ENCODE measurements at places on chromosomes 4 and X. TPM values are rescaled to one million over a fixed set of nuclear protein-coding genes. Genes with fewer than 3 reads are reported as not detected.

NWD2 gene
- not detected for total RNA-seq

STAP1 gene
- total RNA-seq, result not detected

NSG1 gene
- 2.7 TPM for total RNA-seq

LONRF3 gene
- not detected for total RNA-seq

SSX2 gene
- 0.88 TPM for total RNA-seq

GRCh38 chr4:2798399-2799223 is 5.7 kb downstream of the SH3BP2 start:
- DNase-seq, result no peak

- DNase-seq, result no peak
Observed at GRCh38 chr4:61666244-61666643, 466.1 kb downstream of the ADGRL3 start.

DNA sequence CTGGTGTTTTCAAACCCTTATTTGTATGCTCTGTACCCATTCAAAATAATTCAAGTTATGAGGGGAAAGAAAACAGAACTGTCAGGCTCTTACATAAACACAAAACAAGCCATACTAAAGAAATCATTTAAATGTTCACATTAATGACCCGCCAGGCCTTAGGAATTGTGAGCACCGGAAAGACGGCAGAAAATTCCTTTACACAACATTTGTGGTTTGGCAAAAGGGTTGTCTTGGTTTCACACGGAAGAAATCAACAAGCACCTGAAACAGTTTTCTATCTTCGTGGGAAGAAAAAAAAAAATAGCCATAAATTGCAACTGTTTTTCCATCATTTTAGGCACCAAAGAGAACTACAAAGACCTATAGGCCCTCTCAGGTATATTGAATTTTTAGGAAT is 188.5 kb upstream of the FTHL17 start:
- no peak for DNase-seq

- DNase-seq, result no peak
Observed at GRCh38 chr4:59759082-59759825, 1440.9 kb upstream of the ADGRL3 start.

DNA sequence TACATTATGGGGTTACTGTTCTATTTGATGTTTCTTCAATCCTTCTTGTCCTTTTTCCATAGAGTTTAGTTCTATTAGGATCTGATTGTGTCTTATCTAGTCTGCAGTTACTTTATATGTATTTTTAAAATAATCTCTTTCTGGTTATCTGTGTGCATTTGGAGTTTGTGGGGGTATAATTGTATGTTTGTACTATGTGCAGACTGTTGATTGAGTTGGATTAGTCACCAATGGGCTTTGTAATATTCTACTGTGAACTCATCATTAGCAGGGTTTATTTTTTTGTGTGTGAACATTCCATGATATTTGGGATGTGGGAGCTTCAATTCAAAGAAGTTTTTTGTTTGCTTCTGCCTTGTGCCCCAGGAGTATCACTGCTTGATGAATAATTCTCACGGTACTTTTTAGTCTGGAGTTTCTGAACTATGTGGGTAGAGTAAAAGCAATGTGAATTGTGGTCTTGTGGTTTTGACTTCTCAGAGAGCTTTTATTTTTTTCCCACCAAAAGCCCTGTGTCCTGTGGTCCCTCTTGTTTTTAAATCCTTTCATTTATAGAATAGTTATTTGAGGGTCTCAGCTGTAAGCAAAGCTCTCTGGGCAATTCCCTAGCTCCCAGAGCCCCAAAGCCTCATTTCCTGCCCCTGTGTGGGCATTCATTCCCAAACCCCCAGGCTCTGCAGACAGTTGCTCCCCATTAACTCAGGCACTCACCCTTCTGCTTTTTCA is 127.8 kb downstream of the PHKA2 start:
- no peak for DNase-seq

GRCh38 chrX:28998609-28999135 is 411.4 kb downstream of the IL1RAPL1 start:
- DNase-seq, result no peak

GRCh38 chr4:145083891-145084605 is 13.9 kb downstream of the ANAPC10 start:
- no peak for DNase-seq

GRCh38 chr4:38925492-38926413 is 58.1 kb downstream of the FAM114A1 start:
- no peak for DNase-seq

DNA sequence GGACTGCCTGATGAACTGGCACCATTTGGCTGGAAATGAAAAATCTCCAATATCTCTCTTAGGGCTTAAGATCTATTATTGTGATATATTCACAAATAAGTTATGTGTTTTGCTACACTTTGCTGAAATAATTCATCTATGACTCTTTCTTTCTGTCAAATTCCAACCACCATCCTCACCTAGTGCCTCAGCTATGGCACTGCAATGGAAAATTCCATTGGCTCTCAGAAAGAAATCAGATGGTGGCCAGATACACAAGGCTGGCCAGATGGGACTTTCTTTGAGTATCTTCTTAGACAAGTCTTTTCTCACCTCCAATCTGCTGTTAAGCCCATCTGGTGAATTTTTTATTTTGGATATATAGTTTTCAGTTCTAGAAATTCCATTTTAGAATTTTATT is 28.0 kb downstream of the NAT8L start:
- no peak for DNase-seq

GRCh38 chr4:142164767-142165500 is 528.6 kb downstream of the IL15 start:
- no peak for DNase-seq

GRCh38 chrX:2183193-2183725 is 317.5 kb downstream of the DHRSX start:
- DNase-seq, result no peak

- DNase-seq, result no peak
Observed at GRCh38 chr4:47830265-47831025, 7.4 kb downstream of the CORIN start.

GRCh38 chr4:143336781-143337599 is at the start of gene GAB1:
Gene GAB1 (plus strand): TSS chr4:143336876. CDS start chr4:143337189, 313 bp downstream.
- DNase-seq, result peak; percentile 86

DNA sequence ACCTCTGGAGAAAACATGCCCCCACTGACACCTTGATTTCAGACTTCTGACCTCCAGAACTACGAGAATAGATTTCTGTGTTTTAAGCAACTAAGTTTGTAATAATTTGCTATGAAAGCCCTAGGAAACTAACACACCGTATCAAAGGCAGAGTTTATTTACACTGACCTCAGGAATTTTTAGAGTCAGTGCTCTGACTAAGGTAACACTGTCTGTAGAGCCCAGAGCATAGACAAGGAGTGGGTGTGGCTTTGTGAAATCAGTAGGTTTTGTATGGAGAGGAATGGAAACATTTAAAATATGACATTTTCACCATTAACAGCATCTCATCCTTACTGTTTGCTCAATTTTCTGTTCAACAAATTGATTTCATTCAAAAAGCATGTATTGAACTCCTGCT is 764.4 kb upstream of the PCDH10 start:
- DNase-seq, result no peak

DNA sequence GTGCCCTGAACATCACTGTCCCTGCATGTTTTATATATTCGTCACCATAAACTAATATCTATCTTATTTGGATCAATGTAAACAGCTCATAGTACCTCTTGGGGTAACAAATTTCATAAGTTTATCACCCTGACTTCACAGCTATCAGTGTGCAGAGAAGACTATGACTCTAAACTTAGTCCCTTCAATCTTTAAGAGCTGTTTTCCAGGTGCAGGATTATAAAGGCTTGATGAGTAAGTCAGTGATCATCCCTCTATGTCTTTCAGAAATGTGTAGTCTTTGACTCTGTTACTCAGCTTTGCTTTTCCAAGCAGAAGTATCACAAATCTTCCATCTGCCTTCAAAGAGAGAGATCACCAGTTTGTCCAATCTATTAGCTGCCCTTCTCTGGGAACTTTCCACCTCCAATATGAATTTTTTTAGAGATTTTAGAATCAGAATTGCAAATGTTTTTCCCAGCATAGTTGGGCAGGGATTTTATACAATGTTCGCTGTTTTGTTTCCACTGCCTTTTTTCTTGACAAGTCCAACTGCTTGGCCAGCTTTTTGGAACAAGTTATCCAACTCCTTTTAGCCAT is 45.1 kb upstream of the TSPAN7 start:
- no peak for DNase-seq

DNA sequence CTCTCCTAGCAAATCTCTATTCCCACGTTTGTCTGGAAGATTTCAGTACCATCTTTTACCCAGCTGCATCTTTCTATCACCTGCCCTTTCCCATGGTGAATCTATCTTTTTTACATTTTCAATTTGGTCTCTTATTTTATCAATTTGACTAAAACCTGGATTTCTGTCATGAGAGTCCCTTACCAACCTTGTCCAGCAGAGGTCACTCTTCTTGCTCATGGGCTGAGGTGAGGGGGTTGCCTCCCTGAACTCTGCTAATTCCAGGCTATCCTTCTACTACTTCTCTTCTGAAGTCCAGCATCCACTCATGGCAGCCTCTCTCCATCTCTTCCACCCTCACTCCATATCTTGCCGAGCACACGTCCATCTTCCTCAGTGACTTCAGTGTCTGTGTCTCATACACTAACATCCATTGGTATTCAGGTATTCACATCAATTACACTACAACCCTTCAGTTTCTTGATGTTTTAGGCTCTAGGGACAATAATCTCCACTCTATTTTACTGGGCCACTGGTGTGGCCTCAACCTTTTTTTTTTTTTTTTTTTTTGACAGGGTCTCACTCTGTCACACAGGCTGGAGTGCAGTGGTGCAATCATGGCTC is 17.8 kb upstream of the ZNF827 start:
- DNase-seq, result peak; percentile 64

DNA sequence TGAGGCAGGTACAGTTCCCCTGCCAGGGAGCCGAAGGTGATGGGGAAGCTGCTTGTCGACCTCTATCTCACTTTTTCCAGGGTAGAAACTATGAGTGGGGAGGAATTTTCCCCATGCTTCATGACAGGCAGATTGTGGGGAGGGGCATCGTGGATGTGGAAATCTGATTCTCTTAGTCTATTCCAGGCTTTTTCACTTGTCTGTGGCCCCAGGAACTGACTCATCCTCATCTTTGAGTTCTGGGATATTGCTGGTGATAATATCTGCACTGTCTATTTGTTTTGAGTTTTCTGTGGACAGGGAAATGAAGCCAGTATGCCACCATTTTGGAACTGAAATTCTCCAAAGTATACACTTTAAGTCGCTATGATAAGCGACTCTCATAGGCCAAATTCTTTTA is 7.6 kb upstream of the TLR2 start:
- DNase-seq, result no peak
